ENCODE measurements at places on chromosomes 5 and 9.

- DNase-seq = no peak
These were observed 17.4 kb upstream of the TMEM174 start for GRCh38 chr5:73155271-73156222.

DNA sequence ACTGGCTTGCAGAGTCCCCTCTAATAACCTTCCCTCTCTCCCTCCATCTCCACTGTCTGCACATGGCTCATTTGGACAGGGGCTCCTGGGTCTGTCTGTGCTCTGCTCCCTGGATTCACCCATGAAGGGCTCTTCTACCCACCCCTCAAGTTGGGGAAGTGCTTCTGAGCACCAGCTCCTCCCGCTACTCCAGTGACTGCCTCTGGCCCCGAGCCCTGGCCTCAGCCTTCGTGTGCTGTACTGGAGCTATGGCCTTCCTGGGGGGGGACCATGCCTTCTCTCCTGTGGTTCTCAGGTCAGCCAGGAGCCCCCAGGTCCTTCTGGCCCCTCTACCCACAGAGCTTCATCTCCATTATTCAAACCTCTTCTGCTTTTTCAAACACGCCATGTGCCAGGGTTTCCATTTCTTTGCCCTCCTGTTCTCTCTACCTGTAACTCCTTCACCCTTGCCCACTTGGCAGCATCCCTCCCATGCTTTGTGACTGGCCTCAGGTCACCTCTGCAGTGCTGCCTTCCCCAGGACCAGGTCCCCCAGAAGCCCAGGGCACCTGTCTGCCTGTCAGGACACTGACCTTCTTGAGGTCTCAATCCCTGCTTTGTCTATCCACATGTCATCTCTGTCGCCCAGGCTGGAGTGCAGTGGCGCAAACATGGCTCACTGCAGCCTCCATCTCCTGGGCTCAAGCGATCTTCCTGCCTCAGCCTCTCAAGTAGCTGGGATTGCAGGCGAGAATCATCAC, 9.5 kb downstream of the SH3PXD2B start:
- DNase-seq = no peak

GRCh38 chr9:15246243-15246642, 60.8 kb downstream of the TTC39B start:
- no peak for DNase-seq

- DNase-seq = no peak
These were observed 9.4 kb downstream of the PDLIM7 start for GRCh38 chr5:177487975-177488374.

GRCh38 chr5:112161392-112161748, 257.7 kb downstream of the EPB41L4A start:
- no peak for DNase-seq

DNA sequence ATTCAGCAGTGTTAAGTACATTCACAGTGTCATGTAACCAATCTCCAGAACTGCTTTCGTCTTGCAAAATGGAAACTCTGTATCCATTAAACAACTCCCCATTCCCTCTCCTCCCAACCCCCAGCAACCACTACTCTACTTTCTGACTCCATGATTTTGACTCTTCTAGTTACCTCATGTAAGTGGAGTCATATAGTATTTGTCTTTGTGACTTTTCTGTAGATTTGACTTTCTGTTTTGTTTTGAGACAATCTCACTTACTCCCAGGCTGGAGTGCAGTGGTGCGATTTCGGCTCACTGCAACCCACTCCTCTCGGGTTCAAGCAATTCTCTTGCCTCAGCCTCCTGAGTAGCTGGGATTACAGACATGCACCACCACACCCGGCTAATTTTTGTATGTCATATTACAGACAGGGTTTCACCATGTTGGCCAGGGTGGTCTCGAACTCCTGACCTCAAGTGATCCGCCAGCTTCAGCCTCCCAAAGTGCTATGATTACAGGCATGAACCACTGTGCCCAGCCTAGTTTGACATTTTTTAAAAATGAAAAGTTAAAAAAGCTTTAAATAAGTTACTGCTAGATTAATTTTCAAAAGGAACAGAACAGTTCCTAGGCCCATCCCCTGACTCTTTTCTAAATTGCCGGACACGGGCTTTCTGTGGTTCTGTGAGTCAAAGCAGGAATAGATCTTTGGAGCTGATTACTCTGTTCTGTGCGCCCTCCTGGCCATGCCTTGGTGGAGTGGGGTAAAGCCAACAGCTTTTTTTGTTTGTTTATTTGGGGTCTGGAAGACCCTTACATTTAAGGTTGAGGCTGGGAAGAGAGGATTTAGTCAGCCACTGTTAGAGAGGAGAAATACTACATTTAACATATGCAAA, 59.3 kb downstream of the RALGPS1 start:
- DNase-seq = no peak

DNA sequence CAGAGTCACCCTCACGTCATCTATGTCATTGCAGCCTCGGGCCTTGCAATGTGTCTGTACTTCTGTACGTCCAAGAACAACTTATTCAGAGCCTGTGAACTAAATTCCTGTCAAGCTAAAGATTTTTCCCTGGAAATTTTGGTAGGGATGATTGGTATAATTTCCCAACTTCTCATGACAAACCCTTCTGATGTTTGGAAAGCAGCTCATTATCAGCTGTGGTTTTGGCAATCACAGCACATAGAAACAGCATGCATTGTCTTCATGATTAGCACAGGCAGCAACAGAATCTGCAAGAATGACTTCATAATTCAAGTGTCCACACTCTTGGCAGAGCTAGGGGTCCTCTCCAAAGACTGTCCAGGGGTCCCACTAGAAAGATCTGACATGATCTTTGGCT, 49.5 kb downstream of the APBA1 start:
- no peak for DNase-seq

- no peak for DNase-seq
These were observed 16.5 kb upstream of the NRARP start for GRCh38 chr9:137318602-137319001.

GRCh38 chr5:50575740-50576139, 90.7 kb upstream of the PARP8 start:
- DNase-seq = no peak

GRCh38 chr5:154140381-154140780, 50.2 kb upstream of the GALNT10 start:
- DNase-seq = no peak

- no peak for DNase-seq
These were observed 28.5 kb downstream of the ESM1 start for GRCh38 chr5:54956922-54957321.

- DNase-seq = peak; percentile 71
These were observed 472.1 kb upstream of the TNC start for GRCh38 chr9:115590011-115590410.

DNA sequence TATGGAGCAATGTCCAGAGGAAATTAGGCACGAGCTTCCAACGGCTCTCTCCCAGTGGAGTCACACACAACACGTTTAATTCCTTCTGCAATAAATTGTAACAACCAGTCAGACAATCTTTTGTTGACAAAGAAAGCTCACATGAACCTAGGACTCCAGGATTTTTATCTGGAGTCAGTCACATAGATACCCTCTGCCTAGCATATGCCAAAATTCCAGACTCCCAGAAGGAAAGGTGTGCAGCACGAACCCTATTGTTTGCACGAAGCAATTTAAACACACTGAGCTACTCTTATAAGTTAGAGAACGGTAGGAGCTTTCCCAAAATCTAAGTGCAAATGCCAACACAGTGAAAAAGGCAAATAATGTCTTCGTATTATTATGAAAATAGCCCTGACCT, 67.1 kb downstream of the TEX10 start:
- no peak for DNase-seq

GRCh38 chr9:131590907-131591844, 45.9 kb downstream of the PRRT1B start:
- peak; percentile 90 for DNase-seq

DNA sequence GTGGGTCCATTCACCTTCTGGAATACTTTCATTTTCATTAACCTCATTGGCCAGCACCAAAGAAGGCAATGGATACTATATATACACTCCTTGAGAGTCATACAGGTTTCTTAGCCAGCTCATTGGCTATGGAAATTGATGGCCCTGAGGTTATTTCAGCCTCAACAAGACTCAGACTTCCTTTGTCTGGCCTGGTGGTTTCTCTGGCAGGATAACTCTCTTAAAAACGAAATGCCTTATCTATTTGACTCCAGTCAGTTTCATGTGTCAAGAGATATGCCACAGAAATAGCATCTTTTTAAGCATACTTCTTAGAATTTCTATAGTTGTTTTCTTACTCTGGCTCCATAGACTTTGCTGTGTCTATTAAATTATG, 28.9 kb downstream of the CDH9 start:
- no peak for DNase-seq

GRCh38 chr5:54545796-54546195, 28.2 kb downstream of the SNX18 start:
- DNase-seq = no peak

DNA sequence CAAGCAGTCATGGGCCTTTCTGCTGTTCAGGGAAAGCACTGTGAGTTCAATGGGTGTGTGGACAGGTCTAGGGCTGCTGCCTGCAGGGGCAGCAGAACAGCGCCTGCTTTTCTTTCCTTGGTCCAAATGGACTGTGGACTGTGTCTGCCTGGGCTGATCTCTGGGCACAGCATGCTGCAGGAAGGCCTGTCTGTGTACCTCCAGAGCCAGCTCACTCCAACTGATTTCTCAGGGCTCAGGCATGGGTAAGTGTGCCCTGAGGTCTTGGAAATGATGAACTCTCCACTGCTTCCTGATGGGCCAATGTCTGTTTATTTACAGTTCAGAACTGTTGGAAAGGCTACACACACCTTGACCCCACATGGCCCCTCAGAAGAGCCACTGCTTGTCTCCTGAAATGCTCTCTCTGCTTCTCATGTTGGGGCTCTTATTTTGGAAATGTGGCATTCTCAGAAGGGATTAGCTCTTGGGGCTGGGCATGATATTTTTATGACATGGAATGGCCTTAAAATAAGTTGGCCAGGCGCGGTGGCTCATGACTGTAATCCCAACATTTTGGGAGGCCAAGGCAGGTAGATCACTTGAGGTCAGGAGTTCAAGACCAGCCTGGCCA, 27.0 kb downstream of the SLC22A4 start:
- no peak for DNase-seq

DNA sequence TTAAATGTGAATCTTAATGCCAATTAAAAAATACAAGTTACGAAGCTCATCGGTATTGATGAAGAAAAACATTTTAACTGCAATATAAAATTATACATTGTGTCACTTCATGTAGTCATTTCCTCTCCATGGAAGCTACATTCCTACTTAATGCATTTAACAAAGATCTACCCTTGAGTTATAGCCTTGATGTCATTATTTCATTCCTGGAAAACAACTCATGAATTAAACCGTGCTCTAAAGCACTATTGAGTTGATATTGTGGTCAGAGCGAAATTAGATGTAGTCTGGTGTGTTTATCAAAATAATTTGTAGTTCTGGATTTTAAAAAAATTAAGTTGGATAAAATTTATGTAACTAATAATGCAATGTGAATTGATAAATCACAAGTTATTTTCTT, 11.1 kb downstream of the C5orf47 start:
- no peak for DNase-seq

DNA sequence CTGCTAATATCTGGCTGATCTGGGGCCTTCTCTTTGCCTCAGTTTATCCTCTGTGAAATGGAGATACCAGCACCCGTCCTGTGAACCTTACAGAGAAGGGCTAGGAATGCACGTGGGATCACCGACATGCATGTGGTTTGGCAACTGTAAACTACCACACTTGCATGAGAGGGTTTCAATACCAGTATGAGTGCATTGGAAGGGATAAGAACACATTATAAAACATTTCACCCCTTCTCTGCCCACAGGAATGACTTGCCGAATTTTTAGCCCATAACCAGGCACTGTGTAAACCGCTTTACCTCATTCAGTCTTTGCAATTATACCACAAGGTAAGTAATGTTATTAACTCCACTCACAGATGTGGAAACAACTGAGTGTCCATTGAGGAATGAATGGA, 8.9 kb upstream of the RAB14 start:
- no peak for DNase-seq

DNA sequence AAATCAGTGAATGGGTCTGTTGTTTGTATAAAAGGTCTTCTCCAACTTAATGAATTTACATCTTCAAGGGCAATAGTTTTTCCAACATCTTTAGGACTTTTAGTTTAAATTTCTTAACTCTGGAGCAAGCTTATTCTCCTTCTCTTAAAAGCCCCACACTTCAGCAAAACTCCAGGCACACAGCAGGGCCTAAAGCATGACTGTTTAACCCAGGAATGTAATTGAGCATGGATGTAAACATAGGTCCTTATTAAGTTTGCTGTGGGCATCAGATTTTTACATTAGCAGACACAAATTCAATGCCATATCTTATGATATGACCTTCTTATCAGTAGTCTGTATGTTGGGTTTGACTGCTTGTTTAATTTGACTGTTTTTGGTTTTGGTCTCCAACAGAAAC, 78.9 kb downstream of the ABCA1 start:
- DNase-seq = peak; percentile 31

DNA sequence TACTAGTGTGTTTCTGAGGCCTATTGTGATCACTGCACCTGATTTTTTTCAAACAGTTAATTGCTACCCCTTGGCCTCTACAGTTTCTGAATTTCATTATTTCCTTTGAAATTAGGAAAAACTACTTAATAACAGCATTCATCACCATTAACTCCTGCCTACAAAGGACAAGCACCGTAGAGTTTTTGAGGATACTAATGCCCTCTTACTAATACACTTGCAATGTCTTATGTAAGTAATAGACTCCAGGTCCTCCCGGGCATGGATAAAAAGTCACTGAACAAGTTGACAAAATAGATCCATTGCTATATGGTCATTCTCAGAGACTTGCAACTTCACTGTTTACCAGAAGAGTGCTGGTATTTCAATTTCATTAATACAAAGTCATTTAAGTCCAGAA, 1172.5 kb downstream of the CDH12 start:
- DNase-seq = no peak

- no peak for DNase-seq
These were observed 136.9 kb downstream of the RFK start for GRCh38 chr9:76257311-76257710.

GRCh38 chr5:102341681-102342288, 45.7 kb upstream of the SLCO4C1 start:
- no peak for DNase-seq

GRCh38 chr5:155522540-155522939, 509.0 kb downstream of the KIF4B start:
- no peak for DNase-seq

- DNase-seq = peak; percentile 34
These were observed 102.4 kb downstream of the VAV2 start for GRCh38 chr9:133889584-133890301.

DNA sequence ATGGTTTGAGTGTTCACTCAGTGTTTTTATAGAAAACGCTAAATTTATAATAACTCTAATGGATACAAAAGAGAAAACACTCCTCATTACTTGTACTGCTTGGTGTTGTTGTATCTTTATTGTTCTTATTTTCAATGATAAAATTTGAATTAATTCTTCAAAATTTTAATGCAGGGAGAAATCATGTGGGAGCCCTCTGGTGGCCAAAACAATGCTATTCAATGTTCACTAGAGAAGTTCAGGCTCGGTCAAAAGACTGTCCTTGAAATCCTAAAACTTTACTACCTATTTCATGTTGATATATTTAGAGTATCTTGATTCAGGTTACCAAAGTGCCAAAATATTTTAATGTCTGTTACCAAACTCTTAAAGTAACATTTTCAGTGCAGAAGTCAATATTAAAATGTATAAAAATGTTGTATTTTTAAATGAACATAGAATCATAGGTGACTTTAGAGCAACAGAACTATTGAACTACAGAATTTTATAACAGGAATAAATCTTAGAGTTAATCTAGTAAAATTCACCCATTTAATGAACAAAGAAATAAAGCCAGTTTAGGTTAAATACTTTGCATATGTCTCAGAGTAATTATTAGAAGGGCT, 1259.8 kb downstream of the PTPRD start:
- no peak for DNase-seq

GRCh38 chr5:66869347-66869746, 273.2 kb downstream of the MAST4 start:
- no peak for DNase-seq
